ENCODE measurements at places on chromosomes 1 and 21.

- DNase-seq, result no peak
These were observed 315.7 kb upstream of the USP25 start for GRCh38 chr21:15414057-15414456.

- no peak for DNase-seq
These were observed 90.2 kb downstream of the TGFBR3 start for GRCh38 chr1:91795591-91796389.

DNA sequence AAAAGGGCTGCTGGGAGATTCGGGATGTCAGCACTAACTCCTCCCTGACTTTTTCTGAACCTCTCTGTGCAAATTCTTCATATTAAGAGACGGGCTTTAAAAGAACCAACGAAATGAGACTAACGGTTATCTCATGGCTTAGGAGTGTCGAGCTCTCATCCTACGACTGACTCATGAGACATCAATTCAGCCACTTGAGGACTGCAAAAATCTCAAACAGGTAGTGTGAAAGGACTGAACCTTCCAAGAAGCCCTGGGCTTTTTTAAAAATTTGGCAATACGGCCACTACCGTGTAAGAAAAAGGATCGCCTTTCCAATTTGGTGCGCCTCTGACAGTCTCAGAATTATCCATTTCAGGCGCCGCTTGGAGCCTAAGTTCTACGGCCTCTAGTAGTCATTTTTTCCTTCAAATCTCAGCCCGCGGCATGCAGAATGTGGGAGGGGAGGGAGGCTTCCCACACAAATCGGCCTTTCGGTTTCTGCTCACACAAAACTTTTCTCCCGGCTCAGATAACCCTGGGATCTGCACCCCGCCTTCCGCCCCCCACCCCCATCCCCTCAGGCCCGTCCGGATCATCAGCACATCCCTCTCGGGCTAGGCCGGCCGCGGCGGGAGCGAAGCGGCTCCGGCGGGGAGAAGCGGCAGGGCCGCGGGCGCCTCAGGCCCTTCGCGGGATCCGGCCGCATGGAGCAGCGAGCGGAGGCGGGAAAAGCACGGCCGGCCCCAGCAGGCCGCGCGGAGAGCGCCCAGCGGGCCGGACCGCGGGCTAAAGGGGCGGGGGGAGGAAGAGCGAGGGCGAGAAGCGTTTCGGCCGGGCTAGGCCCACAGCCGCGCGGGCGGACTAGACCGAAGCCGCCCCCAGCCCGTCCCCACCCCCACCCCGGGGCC is 618 bp downstream of the HNRNPR start:
- peak; percentile 23 for DNase-seq

- DNase-seq, result no peak
These were observed 14.5 kb downstream of the TIAM1 start for GRCh38 chr21:31329456-31330143.

DNA sequence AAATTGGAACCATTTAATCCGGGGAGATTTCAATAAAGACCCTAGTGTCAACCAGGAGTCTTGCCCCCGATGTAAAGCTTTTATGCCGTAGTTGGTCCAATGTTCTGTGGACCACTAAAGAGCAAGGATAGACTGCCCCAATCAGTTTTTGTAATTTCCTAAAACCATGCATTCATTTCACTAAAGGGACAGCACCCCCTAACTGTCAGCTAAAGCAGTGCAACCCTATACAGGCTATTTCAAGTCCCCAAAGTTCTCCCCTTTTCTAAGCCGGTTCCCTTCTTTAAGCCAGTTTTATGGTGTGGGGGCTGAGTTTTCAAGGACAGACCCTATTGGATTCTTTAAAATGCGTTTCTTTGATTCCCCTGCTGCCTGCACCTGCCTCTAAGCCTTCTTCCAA is 12.7 kb upstream of the PDPN start:
- no peak for DNase-seq

- DNase-seq, result no peak
These were observed 4.8 kb upstream of the TMCO1 start for GRCh38 chr1:165773324-165773965.

DNA sequence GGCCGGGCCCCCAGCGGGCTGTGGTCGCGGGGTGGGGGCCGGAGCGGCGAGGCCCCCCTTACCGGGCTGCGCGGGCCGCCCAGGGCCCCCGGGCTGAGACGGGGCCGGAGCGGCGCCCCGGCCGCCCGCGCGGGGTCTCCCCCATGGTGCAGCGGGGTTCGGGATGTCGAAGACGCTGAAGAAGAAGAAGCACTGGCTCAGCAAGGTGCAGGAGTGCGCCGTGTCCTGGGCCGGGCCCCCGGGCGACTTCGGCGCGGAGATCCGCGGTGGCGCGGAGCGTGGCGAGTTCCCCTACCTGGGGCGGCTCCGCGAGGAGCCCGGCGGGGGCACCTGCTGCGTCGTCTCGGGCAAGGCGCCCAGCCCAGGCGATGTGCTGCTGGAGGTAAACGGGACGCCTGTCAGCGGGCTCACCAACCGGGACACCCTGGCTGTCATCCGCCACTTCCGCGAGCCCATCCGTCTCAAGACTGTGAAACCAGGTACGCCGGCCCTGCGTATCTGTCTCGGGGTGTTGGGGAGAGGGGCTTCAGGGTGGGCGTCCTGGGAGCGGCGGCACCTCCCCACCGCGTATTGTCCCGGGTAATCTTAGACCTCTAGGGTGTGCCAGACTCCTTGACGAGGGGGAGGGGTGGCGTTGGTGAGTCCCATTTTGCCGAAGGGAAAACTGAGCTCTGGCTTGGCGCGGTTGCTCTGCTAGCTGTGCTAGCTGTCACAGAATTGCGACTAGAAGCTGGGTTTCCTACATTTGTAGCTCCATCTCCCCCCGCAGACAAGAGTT is 745 bp downstream of the MAGI3 start:
- DNase-seq, result peak; percentile 24

DNA sequence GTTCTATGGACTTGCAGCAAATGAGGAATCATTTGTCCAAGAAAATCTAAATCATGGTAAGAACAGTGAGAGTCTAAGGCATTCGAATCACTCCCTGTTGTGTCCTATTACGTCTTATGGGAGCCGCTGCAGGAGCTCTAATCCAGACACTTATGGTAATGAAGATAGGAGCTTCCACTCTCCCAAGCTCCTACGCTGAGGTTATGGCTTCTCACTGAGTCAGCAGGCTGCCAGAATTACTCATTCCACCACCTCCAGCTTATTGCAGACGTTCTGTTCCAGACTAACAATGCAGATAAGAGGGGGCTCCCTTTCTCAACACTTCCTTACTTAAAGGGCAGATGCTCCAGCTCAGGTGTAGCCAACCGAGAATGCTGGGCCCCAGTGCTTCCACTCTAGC is 212.6 kb downstream of the GREM2 start:
- DNase-seq, result no peak

DNA sequence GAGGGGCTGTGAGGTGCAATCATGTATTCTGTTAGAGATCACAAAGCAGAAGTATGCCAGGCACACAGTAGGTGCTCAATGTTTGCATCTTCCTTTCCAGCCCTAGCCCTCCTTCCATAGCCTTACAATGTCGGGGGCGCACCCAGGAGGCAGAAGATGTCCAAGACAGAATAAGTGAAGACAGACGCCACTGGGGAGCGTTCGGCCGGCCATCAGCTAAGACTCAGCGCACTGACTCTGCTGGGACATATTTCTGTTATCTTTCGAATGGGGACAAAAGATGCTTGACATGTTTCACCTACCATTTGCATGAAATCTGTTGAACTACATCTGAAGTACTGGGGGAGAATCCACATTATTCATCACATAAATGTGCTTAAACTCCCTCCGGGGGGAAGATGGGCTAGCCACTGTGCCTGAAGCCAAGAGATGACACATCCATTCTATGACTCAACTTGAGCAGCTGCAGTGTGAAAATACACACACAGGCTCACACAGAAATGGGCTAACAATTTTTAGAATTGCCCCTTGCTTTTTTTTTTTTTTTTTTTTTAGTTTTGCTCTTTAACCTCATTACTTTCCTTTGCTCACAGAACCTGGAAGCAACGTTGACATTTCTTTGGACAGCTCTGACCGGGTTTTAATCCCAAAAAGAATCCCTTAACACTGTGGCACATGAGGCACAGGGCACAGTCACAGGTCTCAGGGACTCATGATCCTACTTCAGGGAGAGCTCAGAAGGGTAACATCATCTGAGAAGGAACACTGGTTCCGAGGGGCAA is 7.9 kb downstream of the TIAM1 start:
- peak; percentile 31 for DNase-seq

GRCh38 chr1:203214871-203215270 is 14.6 kb downstream of the CHIT1 start:
- no peak for DNase-seq

GRCh38 chr1:234597894-234598293 is 12.1 kb downstream of the IRF2BP2 start:
- peak; percentile 86 for DNase-seq

DNA sequence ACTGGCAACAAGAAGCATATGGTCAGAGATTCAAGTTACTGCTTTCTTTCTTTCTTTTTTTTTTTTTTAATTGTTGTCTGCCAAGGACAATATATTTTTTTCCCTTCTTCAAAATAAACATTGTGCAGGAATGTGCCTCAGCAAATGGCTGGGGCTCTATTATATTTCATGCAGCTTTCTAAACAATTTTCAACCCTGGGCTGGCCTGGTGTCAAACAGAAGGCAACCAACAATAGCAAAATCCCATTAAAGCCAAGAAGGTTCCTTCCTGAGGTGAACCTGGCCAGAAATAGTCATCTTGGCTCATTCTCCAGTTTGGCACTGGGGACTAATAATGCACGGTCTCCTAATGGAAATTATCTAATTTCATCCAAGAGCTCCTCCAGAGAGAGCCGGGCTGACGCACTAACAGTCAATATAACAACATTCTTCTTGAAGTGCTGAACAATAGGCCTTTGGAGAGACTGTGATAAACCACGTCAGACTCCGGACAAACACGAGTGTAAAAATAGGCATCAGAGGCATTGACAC is 35.7 kb upstream of the HLX start:
- DNase-seq, result no peak

- no peak for DNase-seq
These were observed 207.6 kb upstream of the HMCN1 start for GRCh38 chr1:185526344-185527307.

GRCh38 chr1:57578680-57579079 is 154.8 kb upstream of the DAB1 start:
- DNase-seq, result no peak

DNA sequence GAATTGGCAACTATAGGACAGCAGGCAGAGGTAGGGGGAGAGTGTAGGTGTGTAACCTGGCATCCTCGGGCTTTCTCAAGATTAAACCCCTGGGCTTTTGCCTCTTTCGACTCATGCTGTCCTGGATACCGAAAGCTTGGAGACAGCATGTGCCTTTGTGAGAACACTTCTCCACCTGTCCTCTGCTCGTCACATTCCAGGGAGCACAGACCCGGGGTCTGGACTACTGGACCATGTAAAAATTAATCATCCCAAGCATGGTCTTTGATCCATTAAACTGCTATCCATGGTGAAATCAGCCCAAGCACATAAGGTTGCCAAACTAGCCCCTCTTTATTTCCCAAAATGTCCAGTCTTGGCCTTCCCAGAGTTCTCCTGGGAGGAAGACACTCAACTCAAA is 9.0 kb upstream of the RNF186 start:
- no peak for DNase-seq

DNA sequence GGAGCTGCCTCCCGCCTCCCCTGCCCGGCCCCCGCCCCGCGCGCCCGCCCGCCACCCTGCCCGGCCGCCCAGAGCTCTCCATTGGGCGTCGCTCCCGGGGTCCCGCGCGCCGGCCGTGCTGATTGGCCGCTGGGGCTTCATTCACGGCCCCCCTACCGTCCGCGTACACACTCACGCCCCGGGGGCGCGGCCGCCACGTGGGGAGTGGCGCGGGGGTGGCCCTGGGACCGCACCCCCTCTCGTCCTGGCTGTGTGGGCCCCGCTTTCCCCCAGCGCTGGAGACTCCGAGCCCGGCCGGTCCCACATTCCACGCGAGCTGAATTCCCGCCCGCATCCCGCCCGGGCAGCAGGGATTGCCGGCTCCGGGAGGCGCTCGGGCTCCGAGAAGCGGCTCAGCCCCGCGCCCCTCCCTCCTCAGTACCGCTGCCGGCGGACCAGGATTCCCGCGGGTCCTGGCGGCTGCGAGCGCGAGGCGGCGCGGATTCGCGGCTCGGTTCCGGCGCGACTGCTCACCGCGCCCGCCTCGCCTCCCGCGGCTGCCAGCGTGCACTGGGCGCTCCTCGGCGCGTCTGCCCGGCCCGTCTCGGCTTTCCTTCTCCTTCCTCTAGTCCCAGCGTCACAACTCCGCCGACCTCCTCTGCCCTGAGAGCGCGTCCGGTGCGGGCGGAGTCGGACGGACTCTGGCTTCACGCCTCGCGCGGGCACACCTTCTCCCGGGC is 450 bp upstream of the POU3F1 start:
- DNase-seq, result peak; percentile 47

- DNase-seq, result no peak
These were observed 139.0 kb downstream of the RASAL2 start for GRCh38 chr1:178232949-178233348.

DNA sequence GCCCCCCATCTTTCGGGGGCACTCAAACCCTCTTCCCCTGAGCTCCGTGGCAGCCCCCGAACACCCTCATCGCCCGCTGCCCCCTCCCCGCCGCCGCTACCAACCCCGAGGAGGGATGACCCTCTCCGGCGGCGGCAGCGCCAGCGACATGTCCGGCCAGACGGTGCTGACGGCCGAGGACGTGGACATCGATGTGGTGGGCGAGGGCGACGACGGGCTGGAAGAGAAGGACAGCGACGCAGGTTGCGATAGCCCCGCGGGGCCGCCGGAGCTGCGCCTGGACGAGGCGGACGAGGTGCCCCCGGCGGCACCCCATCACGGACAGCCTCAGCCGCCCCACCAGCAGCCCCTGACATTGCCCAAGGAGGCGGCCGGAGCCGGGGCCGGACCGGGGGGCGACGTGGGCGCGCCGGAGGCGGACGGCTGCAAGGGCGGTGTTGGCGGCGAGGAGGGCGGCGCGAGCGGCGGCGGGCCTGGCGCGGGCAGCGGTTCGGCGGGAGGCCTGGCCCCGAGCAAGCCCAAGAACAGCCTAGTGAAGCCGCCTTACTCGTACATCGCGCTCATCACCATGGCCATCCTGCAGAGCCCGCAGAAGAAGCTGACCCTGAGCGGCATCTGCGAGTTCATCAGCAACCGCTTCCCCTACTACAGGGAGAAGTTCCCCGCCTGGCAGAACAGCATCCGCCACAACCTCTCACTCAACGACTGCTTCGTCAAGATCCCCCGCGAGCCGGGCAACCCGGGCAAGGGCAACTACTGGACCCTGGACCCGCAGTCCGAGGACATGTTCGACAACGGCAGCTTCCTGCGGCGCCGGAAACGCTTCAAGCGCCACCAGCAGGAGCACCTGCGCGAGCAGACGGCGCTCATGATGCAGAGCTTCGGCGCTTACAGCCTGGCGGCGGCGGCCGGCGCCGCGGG is 837 bp downstream of the FOXD3 start:
- DNase-seq, result peak; percentile 62

GRCh38 chr1:218346391-218347204 is 1.5 kb downstream of the TGFB2 start:
- DNase-seq, result no peak

- DNase-seq, result no peak
These were observed 7.5 kb upstream of the RAB29 start for GRCh38 chr1:205782627-205783432.

- no peak for DNase-seq
These were observed 12.6 kb downstream of the COL6A1 start for GRCh38 chr21:45994086-45994661.

Data from NCI-H1694 treated with DMSO at 0.1 percent for 48 hours (cell line).